ENCODE measurements at places on chromosomes 4 and X.

- DNase-seq: no peak
Observed at GRCh38 chr4:42501624-42502401, 104.5 kb downstream of the SHISA3 start.

- DNase-seq: no peak
Observed at GRCh38 chr4:19026281-19026680, 1004.7 kb upstream of the LCORL start.

DNA sequence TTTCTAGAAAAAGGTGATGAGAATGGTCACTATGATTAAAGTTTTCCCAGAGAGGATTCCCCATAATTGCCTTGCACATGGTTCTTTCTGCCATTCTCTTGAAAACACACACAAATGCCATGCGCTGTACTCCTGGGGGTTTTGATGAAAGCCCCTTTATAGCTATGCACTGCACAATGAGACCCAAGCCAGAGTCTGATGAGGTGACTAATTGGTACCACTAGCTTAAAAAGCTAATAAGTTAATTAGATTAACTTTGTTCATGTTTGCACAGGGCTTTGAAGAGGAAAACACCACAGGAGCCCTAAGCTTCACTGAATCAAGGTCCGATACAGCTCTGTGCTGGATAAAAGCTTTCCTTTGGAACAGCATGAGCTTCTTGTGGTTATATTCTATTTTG, 132.2 kb downstream of the NKX6-1 start:
- DNase-seq: no peak

DNA sequence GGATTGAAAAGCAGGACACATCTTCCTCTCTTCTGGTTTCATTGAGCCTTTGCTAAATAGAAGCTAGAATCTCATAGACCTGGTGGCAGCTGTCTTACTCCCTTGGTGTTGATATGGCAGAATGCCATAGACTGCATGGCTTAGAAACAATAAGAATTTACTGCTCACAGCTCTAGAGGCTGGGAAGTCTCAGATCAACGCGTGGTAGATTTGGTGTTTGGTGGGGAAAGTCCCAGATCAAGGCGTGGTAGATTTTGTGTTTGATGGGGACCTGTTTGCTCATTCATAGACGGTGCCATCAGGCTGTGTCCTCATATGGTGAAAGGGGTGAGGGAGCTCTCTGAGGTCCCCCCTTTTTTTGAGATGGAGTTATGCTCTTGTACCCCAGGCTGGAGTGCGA, 57.6 kb upstream of the PPP2R3B start:
- DNase-seq: no peak

DNA sequence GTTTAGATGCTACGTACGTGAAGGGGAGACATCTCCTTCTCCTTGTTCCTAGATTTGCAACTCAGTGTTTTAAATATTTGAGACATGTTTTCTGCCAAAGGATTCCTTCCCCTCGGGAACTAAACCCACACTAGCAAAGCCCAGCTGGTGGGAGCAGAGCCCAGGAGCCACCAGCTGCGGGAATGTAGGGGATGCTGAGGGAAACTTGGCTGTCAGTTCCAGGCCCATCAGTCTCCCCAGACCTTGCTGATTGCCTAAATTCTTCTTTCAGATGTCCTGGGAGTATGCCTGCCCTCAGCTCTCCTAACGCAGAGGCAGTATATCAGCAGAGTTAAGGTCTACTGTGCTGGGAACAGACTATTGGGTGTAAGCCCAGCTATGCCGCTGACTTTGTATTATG, 630.0 kb upstream of the TENM3 start:
- DNase-seq: no peak

DNA sequence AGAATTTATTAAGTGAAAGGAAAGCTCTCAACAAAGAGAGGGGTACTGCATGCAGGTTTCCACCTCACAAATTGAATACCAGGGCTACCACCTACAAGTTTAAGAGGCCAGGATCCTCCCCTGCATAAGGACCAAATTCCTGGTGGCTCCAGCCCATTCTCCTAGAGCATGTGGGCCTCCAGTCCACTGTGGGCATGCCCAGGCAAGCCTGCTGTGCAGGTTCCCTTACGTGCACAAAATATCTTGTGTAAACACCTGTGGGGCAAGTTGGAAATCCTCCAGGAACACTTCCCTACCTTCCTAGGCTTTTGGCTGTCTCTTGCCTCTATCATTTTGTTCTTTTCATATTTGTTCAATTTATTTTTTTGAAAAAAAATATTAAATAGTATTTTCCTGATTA, 724.3 kb downstream of the ARAP2 start:
- DNase-seq: no peak

- DNase-seq: peak; percentile 49
Observed at GRCh38 chr4:40283968-40284367, 51.2 kb upstream of the CHRNA9 start.
